NCI-H1092 treated with DMSO at 0.1 percent for 48 hours (cell line): ENCODE measurements at places on chromosomes 5 and 9.

- DNase-seq: no peak
These were observed 228.7 kb downstream of the ADAMTS6 start for GRCh38 chr5:65252977-65253376.

DNA sequence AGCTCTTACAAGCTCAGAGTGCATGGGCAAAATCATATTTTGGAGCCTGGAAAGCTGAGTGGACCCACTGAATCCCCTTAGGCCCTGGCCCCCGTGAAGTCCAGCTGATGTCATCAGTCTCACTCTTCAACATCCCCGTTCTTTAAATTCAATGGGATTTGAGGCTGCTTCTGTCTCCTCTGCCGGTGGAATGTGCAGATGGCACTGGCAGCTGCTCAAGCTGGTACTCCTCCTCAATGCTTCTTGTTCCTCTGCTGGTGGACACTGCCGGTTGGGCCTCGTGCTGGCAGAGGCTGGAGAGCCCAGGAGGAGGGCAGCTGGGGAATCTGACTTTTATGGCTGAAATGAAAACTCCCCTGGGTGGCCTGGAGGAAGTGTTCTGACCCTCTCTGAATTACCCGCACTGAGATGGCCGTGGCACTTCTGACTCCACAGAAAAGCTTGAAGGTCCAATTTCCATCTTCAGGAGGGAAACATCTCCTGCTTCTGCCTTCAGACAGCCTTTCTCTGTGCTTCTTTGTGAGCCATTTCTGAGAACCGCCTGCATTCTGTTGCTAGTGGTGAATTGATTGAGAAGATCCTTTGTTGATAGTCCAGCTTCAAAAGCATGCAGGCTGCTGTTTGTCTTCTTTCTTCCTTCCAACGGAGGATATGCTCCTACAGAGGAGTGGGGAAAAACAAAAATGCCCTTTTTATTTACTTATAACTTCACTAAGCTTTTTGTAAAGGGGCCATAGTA lies 298.9 kb downstream of the TMEM38B start:
- peak; percentile 17 for DNase-seq

- no peak for DNase-seq
These were observed 332.9 kb downstream of the CWC27 start for GRCh38 chr5:65101632-65102100.

GRCh38 chr5:144142824-144143162 lies 27.7 kb downstream of the YIPF5 start:
- DNase-seq: no peak

GRCh38 chr5:6262651-6263363 lies 115.5 kb downstream of the MED10 start:
- DNase-seq: no peak

GRCh38 chr5:82151204-82151603 lies 127.0 kb downstream of the RPS23 start:
- no peak for DNase-seq
